ENCODE measurements at places on chromosomes 12 and 14.

GRCh38 chr12:8549381-8549780 lies 8.7 kb upstream of the CLEC4E start:
- no peak for DNase-seq

GRCh38 chr14:87863047-87863446 lies 129.9 kb downstream of the GALC start:
- no peak for DNase-seq

DNA sequence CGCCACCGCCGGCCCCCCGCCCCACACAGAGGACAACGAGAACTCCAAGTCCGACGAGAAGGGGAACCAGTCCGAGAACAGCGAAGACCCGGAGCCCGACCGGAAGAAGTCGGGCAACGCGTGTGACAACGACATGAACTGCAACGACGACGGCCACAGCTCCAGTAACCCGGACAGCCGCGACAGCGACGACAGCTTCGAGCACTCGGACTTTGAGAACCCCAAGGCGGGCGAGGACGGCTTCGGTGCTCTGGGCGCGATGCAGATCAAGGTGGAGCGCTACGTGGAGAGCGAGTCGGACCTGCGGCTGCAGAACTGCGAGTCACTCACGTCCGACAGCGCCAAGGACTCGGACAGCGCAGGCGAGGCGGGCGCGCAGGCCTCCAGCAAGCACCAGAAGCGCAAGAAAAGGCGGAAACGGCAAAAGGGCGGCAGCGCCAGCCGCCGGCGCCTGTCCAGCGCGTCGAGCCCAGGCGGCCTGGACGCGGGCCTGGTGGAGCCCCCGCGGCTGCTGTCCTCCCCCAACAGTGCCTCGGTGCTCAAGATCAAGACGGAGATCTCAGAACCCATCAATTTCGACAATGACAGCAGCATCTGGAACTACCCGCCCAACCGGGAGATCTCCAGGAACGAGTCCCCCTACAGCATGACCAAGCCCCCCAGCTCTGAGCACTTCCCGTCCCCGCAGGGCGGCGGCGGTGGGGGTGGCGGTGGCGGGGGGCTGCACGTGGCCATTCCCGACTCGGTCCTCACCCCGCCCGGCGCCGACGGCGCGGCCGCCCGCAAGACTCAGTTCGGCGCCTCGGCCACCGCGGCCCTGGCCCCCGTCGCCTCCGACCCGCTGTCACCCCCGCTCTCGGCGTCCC lies 150.9 kb downstream of the EGLN3 start:
- no peak for DNase-seq

GRCh38 chr12:20127413-20127812 lies 240.9 kb upstream of the PDE3A start:
- DNase-seq, result no peak

- DNase-seq, result no peak
These were observed 264.7 kb upstream of the PRICKLE1 start for GRCh38 chr12:42854208-42854607.

Data from GM19239 (cell line).